Adipocyte (in vitro differentiated cells): ENCODE measurements at places on chromosomes 13 and 19.

GRCh38 chr13:63838366-63839110 lies 2422.9 kb upstream of the PCDH20 start:
- no peak for DNase-seq

GRCh38 chr19:15671891-15672579 lies 852 bp upstream of the CYP4F12 start:
- DNase-seq = no peak

- DNase-seq = no peak
Observed at GRCh38 chr19:33660410-33661124, 38.8 kb downstream of the CHST8 start.

GRCh38 chr19:7500811-7501450 lies 12.1 kb upstream of the PEX11G start:
- peak; percentile 56 for DNase-seq

DNA sequence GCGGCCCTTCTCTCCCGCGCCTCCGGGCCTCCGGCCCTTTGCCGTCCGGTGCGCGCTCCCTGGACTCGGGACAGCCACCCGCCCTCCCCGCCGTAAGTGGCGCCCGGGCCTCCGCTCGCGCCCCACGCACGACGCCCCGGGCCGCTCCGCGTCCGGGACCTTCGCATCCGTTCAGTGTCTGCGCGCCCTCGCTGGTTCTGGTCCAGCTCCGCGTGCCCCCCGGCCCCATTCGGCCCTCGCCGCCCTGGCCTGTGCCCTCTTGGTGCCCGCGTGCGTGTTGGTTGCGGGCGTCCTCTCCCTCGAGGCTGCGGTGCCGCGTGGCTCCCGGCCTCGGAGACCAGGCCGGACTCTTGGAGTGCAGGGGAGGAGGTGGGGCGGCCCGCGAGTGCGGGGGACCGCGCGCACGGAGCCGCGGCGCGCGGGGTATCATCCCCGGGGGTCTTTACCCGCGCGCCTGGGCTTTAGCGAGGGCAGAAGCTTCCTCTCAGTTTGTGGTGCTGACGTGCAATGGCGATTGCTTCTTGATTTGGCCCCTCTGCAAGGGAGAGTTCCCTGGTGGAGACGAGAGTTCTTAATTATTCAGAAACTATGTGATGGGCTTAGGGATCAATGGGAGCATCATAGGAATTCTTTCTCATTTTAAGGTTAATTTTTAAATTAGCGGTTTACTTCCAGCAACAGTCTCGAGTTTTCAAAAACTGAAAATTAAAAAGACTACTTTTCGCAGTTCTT lies 757 bp downstream of the WASF3 start:
- peak; percentile 53 for DNase-seq

DNA sequence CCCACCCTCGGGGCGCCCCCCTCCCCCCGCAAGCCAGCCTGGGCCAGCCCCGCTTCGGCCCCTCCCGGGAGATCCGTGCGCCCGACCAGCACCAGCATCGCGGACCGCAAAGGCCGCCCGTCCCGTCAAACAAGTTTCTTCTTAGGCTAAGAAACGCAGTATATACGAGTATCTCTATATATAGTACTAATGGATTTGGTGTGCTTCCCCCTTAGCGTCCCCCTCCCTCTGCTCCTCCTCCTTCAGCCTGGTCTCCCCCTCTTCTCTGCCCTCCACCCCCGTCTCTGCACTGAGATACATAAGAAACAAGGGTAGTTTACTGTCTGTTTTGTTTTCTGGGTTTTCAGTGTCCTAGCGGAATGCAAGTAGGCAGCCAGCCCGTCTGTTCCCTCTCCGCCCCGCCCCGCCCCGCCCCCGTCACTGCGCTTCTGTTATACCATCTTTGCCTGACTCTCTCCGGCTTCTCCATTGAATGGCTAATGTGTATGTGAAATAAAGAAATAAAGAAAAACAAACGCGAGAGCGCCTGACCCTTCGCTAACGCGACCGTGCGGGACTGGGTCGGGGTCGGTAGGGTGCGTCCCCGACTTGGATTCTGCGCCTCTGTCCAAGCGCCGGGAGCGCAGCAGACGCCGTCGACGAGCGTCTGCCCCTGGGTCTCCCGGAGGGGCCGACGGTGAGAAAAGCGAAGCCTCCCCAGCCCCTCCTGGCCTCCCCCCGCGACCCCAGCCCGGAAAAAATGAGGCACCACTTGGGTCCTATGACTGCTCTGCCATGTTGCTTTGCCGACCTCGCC lies 4.2 kb downstream of the LYL1 start:
- no peak for DNase-seq

- DNase-seq = no peak
Observed at GRCh38 chr13:58933475-58933874, 1230.3 kb downstream of the DIAPH3 start.

GRCh38 chr13:109673477-109673876 lies 112.9 kb downstream of the IRS2 start:
- DNase-seq = peak; percentile 36

DNA sequence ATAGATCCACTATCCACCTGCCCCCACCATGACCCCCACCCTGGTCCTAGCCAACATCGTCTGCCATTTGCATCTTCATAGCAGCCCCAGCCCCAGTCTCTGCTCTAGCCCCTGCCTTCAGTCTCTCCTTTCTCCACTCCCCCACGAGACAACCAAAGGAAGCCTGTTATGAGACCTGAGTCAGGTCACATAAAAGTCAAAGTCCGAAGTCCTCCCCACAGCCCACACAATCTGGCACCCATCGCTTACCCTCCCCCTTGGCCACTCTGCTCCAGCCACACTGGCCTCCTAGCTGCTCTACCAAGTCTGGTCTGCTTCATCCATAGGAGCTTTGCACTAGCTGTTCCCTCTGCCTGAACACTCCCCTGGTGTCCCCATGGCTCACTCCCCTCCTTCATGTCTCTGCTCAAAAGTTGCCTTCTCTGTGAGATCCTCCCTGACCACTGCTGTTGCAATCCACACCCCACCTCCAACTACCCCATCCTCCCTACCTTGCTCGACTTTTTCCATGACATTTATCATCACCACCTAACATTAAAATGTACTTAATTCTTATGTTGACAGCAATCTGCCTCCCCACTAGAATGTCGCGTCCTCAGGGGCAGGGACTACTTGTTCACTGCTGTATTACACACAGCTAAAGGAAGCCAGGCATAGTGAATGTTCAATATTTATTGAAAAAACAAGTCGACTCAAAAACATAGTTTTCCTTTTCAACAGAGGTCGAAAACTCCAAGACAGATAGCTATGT lies 1.2 kb upstream of the PLEKHG2 start:
- DNase-seq = peak; percentile 72

DNA sequence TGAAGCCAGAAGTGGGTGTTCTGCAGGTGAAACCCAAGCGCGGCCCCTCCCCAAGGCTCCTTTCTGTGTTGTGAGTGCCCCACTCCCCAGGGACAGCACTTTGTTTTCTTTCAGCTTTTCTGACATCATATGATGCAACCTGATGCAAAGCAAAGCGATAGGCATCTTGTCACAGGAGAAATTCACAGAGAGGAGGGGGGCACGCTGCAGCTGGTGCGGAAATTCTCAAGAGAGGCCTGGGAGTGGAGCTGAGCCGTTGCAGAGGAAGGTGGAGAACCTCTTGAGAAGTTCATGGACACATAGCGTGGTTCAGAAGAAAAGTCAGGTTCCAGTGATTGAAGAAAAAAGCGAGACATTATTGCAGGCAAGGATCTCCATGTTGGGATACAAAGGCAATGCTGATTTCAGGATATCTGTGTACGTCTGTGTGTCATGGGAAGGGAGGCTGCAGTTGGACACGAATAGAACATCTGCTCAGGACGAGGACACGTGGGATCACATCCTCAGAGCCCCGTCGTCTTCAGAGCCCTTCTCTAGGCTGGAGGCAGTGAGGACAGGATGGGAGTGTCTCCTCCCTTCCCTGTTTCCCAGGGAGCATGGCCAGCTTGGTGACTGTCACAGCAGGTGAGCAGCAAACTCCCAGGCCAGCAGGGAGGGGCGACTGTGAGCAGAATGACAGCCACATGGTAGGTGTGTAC lies 79.2 kb downstream of the IRS2 start:
- peak; percentile 4 for DNase-seq

GRCh38 chr13:99043831-99044231 lies 66.0 kb upstream of the DOCK9 start:
- no peak for DNase-seq

- peak; percentile 1 for DNase-seq
Observed at GRCh38 chr19:23762884-23763711, 4.4 kb upstream of the ZNF681 start.

- no peak for DNase-seq
Observed at GRCh38 chr19:40811478-40812341, 12.7 kb downstream of the EGLN2 start.

- no peak for DNase-seq
Observed at GRCh38 chr19:18309525-18310064, 13.3 kb downstream of the LSM4 start.

DNA sequence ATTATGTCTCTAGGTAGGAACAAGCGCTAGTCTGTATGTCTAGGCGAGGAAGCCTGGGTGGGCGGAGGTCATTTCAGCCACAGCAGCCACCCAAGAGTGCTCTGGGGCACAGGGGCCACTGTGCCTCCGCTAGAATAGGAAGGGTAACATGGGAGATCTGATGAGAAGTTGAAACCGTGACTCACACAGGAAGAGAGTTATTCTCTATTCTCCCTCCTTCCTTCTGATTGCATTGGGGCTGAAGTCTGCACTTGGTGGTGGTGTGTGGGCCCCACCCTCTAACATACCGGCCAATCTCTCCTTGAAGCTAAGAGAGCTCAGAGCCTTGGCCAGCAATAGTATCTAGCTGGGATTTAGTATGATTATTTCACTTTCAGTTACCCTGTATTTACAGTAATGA lies 20.3 kb upstream of the GGACT start:
- DNase-seq = no peak

DNA sequence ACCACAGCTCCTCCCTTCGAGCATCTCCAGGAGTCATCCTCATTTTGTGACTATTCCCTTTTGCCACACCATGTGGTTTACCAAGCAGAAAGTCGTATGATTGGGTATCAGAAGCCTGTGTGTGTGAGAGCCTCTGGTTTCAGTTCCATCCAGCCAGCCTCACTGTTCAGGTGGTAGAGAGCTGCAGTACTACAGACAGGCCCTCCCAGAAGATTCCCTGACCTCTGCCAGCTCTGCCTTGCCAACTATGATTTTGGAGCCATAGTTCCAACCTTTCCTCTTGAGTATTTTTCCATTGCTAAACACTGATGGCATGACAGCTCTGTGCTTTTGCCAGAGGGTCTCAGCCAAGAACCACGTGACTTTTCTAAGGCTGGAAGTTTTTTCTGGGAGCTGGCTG lies 82.5 kb downstream of the DHRS12 start:
- no peak for DNase-seq

- no peak for DNase-seq
Observed at GRCh38 chr19:39252458-39252857, 3.8 kb upstream of the IFNL4 start.

- no peak for DNase-seq
Observed at GRCh38 chr13:100483841-100484381, 104.7 kb downstream of the GGACT start.

- DNase-seq = no peak
Observed at GRCh38 chr19:6087074-6087571, 23.2 kb downstream of the RFX2 start.

DNA sequence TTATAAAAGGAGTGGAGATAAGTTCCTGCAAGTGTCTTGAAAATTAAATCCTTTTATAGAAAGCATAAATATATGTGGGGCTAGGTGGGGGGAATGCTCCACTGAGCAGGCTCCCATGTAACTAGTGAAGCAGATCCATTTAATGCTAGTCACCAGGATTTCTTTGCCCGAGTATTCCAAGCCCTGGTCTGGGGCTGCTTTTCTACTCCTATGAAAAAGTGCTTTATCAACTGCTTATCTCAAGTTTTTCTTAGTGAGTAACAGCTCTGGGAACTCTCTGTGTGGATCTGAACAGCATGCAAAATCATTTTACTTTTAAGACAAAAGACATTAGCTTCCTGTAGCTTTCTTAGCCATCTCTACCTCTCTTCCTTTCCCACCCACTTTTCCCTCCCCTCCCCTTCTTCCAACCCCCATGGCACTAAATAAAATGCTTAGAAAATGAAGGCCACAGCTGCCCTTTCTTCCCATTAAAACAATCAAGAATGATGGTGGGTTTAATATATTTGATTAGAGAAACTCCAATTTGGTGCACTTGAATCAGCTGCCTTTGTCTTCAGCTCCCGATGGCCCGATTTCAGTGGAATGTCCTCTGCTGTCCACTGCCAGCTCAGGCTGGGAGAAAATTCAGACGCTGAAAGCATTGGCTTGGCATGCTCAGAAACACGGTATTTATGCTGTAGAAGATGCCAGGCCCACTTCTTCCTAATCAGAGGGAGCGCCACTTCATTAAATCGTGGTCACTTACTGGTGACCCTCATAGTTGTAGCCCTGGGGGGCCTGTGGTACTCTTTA lies 475.1 kb downstream of the FOXO1 start:
- DNase-seq = no peak

- DNase-seq = no peak
Observed at GRCh38 chr19:55358943-55359908, 3.8 kb downstream of the GARIN5B start.

DNA sequence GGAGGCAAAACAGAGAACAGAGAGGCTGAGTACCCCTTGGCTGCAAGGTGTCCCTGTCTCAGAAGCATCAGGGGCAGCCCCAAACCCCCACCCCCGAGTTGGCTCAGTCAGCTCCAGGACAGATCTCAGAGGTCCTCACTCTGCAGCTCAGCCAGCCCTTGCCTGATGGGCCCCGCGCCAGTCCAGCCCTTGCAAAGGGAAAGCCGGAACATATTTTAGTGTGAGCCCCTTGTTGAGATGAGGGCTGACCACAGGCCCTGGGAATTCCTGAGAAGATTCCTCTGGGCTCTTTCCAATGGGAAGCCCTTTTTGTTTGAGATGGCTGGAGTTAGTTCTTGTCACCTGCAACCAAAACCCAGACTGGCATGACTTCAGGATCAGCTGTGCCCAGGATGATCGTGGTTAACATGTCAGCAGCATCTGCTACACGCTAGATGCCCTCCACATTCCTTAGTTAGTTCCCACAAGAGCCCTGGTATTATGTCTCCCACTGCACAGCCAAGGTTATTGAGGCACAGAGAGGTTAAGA lies 33.9 kb upstream of the CCNE1 start:
- DNase-seq = no peak

DNA sequence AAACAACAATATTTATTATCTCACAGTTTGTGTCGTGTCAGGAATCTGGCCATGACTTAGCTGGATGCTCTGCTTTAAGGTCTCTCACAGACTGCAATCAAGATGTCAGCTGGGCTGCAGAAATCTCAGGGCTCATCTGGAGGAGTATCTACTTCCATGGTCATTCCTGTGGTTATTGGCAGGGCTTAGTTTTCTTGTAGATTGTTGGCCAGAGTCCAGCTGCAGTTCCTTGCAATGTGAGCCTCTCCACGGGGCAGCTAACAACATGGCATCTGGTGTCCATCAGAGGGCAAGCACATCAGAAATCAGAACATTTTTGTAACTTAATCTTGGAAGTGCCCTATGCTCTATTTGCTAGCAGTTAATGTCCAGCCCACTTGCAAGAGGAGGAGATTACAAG lies 45.7 kb upstream of the TDRD3 start:
- peak; percentile 87 for DNase-seq

DNA sequence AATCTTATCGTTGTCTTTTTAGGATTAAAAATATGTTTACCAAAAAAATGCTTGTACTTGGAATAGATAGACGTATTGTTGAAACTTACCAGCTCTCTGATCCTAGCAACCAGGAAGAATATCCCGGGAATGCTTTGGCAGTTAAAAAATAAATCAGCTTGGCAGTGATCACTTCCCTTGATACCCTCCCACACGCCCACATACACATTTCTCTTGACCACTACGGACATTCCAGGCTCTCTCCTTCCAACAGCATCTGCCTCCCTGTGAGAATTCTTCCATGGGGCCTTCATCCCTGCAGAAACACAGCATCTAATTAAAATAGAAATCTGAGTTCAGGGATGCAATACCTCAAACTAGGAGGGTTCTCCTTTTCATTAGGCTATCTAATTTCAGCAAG lies 57.9 kb downstream of the THSD1 start:
- DNase-seq = peak; percentile 79

- DNase-seq = no peak
Observed at GRCh38 chr13:55214841-55215345, 1925.8 kb upstream of the PRR20A start.
